ENCODE measurements at places on chromosomes 1 and 21.
A peak's percentile ranks its signal among the peaks of the same experiment; 100 is the strongest.

DNA sequence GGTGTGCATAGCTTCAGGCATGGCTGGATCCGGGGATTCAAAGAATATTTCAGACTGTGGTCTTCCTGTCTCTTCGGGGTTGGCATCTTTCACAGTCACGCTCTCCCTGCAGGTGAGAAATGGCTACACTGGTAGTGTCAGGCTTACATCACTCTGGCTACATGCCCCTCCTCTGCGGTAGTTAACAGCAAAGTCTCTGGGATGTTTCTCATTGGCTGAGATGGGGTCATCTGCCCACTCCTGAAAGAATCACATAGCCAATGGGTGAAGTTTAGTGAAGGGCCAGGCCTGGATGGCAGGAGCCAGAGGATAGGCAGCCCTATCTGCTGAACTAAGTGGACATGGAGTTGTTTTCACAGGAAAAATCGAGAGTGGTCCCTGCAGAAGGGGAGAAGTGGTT is 356.5 kb downstream of the MATN1 start:
- DNase-seq: no peak

DNA sequence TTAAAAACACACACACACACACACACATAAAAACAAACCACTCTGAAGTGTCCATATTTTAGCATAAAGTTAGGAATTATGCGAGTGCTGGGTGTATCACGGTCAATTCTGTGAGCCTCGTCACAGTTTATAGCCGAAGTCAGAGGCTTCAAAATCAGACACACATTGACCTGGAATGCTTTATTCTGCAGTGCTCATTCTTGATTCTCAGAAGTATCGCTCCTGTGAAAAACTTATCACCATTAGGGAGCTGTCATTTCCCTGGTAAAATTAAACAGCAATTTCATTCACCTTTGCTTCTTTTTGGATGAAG is 8.7 kb upstream of the IRF2BP2 start:
- no peak for DNase-seq

DNA sequence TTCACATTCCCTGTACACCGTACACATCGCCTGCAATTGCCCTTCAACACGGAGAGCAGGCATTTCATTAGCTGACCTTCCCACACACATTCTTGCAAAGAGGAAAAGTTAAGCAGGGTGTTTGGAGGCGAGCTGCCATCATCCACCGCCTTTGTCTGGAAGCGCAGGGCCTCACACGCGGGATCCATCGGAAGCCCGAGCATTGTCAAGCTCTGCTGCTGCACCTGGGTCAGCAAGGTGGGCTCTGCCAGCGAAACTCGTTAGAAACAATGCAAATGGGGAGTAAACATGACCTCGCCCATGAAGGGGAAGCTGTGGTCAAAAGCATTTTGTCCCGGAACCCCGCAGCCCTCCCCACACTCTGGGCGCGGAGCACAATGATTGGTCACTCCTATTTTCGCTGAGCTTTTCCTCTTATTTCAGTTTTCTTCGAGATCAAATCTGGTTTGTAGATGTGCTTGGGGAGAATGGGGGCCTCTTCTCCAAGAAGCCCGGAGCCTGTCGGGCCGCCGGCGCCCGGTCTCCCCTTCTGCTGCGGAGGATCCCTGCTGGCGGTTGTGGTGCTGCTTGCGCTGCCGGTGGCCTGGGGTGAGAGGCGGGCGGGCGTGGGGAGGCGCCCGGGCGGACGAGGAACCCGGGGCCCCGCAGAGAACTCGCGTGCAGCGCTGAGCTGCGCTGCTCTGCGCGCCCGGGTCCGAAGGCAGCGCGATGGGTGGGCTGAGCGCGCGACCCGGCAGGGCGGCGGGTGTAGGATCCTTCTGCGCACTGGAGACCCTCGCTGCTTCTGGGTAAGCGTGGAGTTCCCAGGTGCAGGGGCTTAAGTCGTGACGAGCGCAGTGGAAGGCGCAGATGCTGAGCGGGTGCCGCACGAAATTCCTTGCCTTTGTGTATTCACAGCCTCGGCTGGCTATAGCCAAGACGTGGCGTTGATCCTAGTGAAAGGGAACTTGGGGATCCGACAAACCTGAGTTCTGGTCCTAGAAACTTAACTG is at the start of gene CR1:
TSS of gene CR1 (plus strand) at position 357 of the 992 bp plus-strand sequence. CDS start at position 468, 111 bp downstream.
- DNase-seq: no peak

- DNase-seq: no peak
Measured at GRCh38 chr1:11068600-11069473, 9.0 kb upstream of the SRM start.

GRCh38 chr1:30444401-30444800 is 279.0 kb downstream of the MATN1 start:
- no peak for DNase-seq

- DNase-seq: no peak
Measured at GRCh38 chr1:197807739-197808453, 32.6 kb upstream of the DENND1B start.

DNA sequence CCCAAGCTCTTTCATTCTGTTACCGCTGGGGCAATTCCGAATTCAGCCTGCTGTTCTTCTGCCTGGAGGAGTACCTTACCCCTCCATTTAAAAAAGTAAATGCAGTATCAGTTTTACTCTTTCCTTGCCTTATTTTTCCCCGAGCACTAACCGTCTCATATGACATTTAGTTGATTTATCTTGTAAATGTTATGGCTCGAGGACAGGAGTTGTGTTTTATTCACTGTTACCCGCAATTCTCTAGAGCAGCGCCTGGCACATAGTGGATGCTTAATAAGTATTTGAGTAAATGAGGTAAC is 425 bp upstream of the TADA1 start:
- DNase-seq: no peak

GRCh38 chr1:175548774-175549173 is 194.6 kb downstream of the TNR start:
- no peak for DNase-seq

- no peak for DNase-seq
Measured at GRCh38 chr21:32463367-32463766, 50.9 kb downstream of the EVA1C start.

DNA sequence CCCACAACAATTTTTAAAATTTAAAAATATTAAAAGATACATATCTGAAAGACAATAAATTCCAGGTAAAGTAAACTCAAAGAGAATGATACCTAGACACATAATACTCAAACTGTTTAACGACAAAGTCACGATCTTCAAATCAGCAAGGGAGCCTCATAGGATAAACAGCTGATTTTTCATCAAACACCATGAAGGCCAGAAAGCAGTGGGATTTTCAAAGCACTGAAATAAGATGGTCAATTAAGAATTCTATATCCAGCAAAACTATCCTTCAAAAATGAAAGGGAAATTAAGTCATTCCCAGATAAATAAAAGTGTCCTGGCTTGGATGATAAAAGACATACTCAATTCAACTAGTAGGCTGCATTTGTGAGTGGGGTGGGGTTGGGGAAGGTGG is 100.5 kb downstream of the TIAM1 start:
- DNase-seq: no peak

GRCh38 chr1:15617173-15618076 is at the start of gene DDI2:
DDI2 (plus strand) TSS chr1:15617458; CDS start chr1:15617671, 213 bp downstream.
- DNase-seq: peak; percentile 97

DNA sequence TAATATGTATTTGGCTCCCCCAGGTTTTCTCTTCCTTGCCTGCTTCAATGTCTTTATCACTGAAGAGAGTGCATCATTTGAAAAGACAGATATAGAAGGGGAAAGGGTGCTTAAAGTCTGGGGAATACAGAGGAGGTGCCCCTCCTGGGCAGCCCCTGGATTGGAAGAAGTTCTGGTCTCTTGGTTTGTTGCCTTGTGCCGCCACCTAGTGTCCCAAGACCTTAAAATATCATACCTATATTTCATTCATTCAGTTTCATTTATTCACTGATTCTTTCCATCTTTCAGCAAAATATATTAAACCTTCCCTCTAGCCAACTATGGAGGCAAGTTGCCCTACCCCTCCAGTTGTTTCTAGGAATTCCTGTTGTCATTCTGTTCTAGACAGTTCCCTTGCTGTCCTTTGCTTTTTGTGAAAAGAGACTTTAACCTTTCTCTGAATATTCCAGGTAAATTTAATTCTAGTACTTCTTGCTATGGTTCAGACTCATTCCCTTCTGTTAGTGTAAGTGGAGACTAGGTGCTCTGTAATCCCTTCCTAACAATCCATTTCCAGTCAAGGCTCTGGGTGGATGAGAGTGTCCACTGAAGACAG is 56.1 kb downstream of the MEF2D start:
- DNase-seq: peak; percentile 17

DNA sequence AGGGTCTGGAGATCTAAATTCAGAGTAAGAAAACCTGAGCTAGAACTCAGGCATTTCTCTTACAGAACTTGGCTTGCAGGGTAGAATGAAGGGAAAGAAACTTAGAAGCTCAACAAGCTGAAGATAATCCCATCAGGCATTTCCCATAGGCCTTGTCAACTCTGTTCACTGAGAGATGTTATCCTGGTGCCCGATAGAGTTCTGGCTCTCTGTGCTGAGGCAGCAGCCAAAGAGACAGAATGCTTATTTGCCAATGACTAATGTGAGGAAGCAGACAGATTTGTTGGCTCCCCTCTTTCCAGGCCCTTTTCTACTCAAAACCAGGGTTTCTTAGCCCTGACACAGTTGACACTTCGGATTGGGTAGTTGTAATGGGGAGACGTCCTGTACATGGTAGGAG is 22.3 kb upstream of the TRIM45 start:
- no peak for DNase-seq

- DNase-seq: no peak
Measured at GRCh38 chr1:246798606-246799496, 74.6 kb downstream of the SCCPDH start.

GRCh38 chr1:19455353-19455752 is 30.0 kb downstream of the CAPZB start:
- DNase-seq: no peak

- no peak for DNase-seq
Measured at GRCh38 chr1:193480755-193481154, 294.3 kb upstream of the B3GALT2 start.

DNA sequence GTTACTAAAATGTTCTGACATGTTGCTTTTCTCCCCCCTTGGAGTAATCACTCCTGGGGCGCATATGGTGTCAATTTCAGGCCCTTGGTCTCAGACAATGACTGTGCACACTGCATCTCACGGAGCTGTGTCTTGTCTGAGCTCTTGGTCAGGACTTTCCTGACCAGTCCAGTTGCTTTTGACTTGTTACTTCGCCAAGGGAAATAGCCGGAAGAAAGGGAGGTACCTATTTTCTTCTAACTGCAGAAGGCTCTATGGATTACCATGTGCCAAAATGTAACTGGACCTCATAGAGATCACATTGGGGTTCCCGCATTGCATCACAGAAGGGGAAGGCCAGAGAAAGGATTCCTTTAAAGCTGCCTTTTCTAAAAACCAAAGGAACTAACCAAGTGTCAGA is 68.6 kb downstream of the SPAG17 start:
- no peak for DNase-seq

- no peak for DNase-seq
Measured at GRCh38 chr1:31648641-31649357, 4.1 kb upstream of the PEF1 start.

- no peak for DNase-seq
Measured at GRCh38 chr1:58256041-58256440, 290.5 kb downstream of the OMA1 start.

GRCh38 chr1:60255565-60255964 is 182.0 kb upstream of the C1orf87 start:
- DNase-seq: no peak

GRCh38 chr1:107683191-107683657 is 281.8 kb downstream of the VAV3 start:
- DNase-seq: no peak

DNA sequence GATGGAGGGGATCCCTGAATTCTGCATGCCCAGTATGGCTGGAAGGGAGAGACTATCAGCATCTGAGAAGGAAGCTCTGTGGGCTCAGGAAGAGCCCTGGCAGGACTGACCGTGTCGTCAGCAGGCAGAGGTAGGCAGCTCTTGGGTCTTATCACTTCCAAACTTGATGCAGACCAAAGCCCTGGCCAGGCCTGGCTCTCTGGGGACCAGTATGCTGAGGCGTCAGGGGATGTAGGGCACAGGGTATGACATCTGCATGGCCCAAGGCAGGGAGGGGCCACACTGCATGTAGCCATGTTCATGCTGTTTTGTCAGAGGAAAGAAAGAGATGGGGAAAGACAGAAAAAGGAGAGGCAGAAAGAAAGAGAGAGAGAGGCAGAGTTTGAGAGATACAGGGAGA is 6.3 kb downstream of the FGR start:
- no peak for DNase-seq

GRCh38 chr21:42527489-42528158 is 14.0 kb downstream of the SLC37A1 start:
- DNase-seq: peak; percentile 64

DNA sequence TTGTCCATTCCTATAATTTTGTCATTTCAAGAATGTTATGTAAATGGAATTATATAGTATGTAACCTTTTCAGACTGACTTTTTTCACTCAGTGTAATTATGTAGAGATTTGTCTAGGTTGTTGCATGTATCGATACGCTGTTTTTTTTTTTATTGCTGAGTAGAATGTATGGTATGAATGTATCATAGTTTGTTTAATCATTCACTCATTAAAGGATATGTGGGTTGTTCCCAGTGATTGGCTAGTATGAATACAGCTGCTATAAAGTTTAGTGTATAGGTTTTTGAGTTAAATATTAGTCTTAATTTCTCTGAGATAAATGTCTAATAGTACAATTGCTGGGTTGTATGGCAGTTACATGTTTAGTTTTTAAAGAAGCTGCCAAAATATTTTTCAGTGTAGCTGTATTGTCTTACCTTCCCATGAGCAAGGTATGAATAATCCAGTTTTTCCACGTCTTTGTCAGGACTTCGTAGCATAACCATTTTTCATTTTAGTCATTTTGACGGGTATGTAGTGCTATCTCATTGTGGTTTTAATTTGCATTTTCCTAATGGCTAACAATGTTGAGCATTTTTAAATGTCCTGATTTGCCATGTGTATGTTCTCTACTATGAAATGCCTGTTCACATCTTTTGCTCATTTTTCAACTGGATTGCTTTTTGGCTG is 22.4 kb downstream of the CASQ2 start:
- DNase-seq: no peak

GRCh38 chr1:185650602-185651230 is 83.5 kb upstream of the HMCN1 start:
- DNase-seq: no peak

DNA sequence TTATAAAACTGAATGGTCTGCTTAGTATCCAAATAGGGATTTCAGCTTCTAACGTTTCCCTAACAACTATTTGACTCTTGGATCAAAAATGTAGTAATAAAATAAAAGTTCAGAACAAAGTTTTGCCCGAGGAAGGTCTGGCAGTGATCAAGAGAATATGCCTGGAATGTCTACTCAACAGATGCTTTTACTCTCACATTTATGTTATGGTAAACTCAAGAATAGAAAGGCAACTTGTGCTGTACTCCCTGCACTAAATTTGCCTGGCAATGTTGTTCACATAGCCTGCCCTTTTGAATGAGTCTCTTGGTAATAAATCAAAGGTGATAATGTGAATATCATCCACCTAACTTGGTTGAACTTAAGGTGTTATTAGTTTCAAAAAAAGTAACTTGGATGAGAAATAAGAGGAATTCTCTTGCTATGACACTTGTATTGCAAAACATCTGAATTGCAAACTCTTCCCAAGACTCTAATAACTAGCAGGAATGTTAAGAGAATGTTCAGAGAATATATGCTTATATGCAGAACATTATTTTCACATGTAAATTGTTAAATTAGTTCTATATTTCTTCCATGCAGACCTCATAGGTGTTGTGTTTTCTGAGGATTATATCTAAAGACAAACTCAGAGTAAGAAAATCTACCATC is 215.8 kb downstream of the COL24A1 start:
- no peak for DNase-seq
